RPMI8226 (cell line): ENCODE measurements at places on chromosomes 2 and 18.

GRCh38 chr2:207681431-207681830 is 30.0 kb upstream of the CCNYL1 start:
- no peak for DNase-seq

GRCh38 chr2:80016171-80016570 is 288.4 kb downstream of the LRRTM1 start:
- no peak for DNase-seq

- no peak for DNase-seq
Observed at GRCh38 chr2:46350029-46350689, 53.0 kb downstream of the EPAS1 start.

DNA sequence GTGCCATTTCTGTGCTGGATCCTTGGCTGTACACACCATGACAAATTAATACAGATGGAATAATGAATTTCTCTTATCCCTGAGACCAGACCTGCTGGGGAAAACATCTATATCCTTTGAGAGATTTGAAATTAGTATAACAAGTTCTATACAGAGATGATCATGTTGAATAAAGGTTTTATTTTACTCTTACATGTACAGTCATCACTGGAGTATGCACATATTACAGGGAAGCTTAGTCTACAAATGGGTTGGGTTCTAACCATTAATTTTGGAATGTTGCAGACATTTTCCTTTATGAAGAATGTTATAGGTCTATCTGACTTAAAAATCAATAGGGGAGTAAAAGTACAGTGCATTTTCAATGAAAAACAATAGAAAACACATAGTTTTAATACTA is 29.9 kb upstream of the MMADHC start:
- DNase-seq, result no peak

DNA sequence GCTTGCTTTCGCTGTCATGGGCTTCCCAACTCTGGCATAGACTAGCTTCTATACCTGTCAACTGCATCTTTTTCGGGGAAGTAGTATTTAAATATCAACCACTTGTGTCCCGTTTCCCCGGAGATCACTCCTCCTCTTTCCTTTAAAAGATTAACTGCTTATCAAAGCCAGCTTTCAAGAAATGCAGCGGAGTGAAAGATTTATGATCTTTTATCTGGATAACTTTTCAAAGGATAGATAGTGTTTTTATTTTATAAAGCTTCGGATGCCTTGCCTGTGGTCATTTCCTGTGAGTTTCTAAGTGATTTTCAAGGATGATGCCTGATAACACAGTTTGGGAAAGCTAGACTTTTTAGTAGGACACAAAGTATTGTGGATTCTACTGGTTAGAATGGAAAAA is 2.9 kb upstream of the IGFBP5 start:
- no peak for DNase-seq

GRCh38 chr18:74495581-74496507 is at the start of gene CNDP2:
Gene CNDP2 (plus strand): TSS chr18:74496363. CDS start chr18:74499974, 3,611 bp downstream.
- peak; percentile 100 for DNase-seq

DNA sequence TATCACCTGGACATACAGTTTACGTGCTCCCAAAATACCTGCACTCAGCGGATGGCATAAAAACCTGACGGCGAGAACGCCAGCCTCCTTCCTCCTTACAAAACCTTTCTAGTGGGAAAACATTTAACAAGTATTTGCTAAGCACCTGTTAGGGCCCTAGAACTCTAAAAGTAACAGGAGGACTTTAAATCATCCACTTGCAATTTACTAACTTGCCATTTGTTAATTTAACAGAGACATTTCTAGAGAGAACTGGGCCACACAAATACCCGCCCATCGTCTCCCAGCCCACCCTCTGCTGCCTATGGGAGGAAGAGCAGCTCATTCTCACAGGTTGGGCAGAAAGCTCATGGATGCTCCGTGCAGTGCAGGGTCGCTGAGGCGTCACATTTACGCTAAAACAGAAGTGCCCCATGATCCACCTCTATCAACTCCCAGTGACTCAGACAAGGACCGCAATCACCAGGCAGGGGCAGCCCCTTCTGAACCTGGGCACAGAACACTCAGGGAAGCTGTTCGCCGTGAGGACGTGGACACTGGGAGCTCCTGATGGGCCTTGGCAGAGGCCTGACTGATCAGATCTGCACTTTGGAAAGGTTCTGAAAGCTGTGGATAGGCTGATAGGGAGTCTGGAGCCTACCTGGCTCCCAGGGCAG is 106.9 kb downstream of the HDAC4 start:
- DNase-seq, result no peak

DNA sequence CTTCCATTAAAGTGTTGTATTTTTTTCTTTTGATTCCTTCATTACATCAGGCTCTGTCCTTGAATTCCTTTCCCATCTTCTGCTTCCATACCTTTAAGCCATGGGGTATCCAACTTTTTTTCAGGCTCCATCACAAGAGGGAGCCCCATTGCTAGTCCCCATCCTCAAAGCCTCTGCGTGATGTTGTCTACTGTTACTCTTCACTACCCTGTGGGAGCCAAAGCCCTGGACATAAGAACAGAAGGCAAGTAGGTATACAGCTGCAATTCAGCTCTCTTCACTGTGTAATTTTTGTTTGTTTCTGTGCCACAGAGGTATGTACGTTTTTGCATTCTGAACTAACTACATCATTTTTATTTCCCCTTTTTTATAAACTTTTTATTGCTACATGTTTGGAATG is 36.6 kb upstream of the CCNYL1 start:
- no peak for DNase-seq
